Heart left ventricle (tissue), 16 donors: ENCODE measurements at places on chromosomes 1 and 21. TPM values are rescaled to one million over a fixed set of nuclear protein-coding genes. Genes with fewer than 3 reads are reported as not detected.

The EFNA1 gene
- 31.6 TPM for polyA plus RNA-seq

The TFF3 gene
- 3.0 TPM for polyA plus RNA-seq

The KCNK1 gene
- polyA plus RNA-seq, result 11.9 TPM

The RCSD1 gene
- 14.1 TPM for polyA plus RNA-seq

The PPP1R8 gene
- polyA plus RNA-seq, result 13.3 TPM

The WNT4 gene
- 0.04 TPM for polyA plus RNA-seq

The LAMC1 gene
- polyA plus RNA-seq, result 108 TPM

The F5 gene
- polyA plus RNA-seq, result 36.9 TPM

The FPGT gene
- 6.1 TPM for polyA plus RNA-seq

The GNG4 gene
- not detected for polyA plus RNA-seq

The SIM2 gene
- polyA plus RNA-seq, result 0.01 TPM

The TSPEAR gene
- polyA plus RNA-seq, result 2.6 TPM

- H3K4me1 ChIP-seq, result no peaks in the 10 kb centered on the region
- no peaks in the 10 kb centered on the region for H3K36me3 ChIP-seq
- no peak overlapping the region for H3K4me3 ChIP-seq
- H3K27ac ChIP-seq, result no peak overlapping the region
Measured at GRCh38 chr1:55735106-55735505, 519.9 kb upstream of the USP24 start.

DNA sequence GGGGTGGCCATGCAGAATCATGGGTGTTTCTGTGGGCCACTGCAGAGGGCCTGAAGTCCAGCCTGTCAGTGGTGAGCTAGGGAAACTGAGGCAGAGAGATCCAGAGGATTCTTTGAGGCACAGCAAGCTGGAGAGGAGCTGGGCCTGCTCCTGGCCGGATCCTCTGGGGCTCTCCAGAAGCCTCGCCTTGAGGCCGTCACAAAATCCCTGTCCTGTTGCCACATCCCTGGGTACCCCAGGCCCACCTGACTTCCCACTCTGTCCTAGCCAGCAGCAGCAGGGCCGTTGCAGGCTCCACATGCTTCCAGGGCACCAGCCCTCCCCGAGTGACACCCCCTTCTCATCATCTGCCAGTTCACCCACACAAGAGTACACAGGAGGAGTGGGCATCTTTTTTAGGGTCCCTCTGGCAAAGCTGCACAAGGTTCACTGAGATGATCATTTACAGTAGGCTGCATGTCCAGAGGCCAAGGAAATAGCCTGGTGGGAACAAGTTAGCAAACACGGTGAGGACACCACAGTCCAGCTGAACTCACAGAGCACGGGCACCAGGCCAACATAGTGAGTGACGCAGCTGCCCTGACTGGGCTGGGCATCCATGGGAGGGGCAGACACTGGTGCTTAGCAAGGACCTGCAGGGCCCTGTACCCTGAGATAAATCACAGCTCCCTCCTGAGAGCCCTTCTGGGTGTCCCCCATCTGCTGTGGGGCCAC is 25.1 kb upstream of the TSPEAR start:
- H3K36me3 ChIP-seq, result no peaks in the 10 kb centered on the region
- no peaks in the 10 kb centered on the region for H3K4me1 ChIP-seq
- no peak overlapping the region for H3K27ac ChIP-seq
- no peak overlapping the region for H3K4me3 ChIP-seq
- DNase-seq, result no peak
- H3K27me3 ChIP-seq, result no peaks in the 10 kb centered on the region

GRCh38 chr1:7454052-7454815 is 316.9 kb upstream of the VAMP3 start:
- H3K27me3 ChIP-seq, result no peaks in the 10 kb centered on the region
- no peak overlapping the region for H3K4me3 ChIP-seq
- no peak overlapping the region for H3K27ac ChIP-seq
- no peaks in the 10 kb centered on the region for H3K4me1 ChIP-seq
- no peak for DNase-seq

DNA sequence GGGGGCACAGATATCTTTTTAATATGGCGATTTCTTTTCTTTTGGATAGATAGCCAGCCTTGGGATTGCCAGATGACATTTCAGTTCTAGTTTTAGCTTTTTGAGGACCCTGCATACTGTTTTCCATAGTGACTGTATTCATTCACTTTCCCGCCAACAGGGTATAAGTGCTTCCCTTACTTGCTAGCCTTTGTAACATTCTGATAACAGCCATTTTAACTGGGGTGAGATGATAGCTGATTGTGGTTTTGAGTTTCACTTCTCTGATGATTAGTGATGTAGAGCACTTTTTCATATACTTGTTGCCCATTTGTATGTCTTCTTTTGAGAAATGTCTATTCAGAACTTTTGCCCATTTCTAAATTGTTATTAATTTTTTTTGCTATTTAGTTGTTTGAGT is 151.9 kb downstream of the NTPCR start:
- no peaks in the 10 kb centered on the region for H3K27me3 ChIP-seq
- no peak for DNase-seq
- H3K4me3 ChIP-seq, result no peak overlapping the region
- H3K27ac ChIP-seq, result no peak overlapping the region

DNA sequence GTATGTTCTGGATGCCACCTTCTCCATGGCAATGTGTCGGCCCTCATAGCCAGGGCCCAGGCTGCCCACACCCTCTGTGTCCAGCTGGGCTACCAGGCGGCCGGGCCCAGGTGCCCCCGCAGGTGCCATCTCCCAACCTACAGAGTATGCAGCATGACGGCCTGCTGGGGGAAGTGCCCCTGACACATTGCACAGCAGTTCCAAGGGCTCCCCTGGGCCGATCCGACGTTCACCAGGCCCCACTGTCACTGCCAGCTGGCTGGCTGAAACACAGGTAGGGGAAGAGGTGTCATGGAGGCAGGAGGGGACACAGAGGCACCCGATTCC is 5.4 kb downstream of the IGSF8 start:
- H3K4me1 ChIP-seq, result peaks cover 13% of the 10 kb centered on the region
- no peak overlapping the region for H3K4me3 ChIP-seq
- no peaks in the 10 kb centered on the region for H3K27me3 ChIP-seq
- H3K27ac ChIP-seq, result no peak overlapping the region
- H3K36me3 ChIP-seq, result no peaks in the 10 kb centered on the region
- no peak for DNase-seq

GRCh38 chr1:183285746-183286145 is 99.7 kb downstream of the LAMC2 start:
- H3K36me3 ChIP-seq, result no peaks in the 10 kb centered on the region
- peaks cover 75% of the 10 kb centered on the region for H3K4me1 ChIP-seq
- peak overlapping the region; percentile 76 for H3K27ac ChIP-seq

DNA sequence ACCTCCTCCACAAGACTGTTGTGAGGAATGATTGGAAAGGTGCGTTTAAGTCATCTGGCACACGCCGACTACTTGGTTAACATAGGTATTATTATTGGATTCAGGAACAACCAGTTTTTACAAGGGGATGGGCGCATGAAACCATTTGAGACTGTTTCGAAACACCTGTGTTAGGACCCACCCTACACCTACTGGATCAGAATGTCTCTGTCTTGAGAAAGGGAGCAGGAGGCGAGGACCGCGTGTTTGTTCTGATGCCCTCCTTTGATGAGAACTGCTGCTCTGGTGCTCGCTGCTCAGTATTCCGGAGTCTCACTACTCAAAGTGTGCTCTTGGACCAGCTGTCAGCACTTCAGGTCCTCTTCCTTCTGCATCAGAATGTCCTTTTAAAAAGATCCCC is 7.3 kb downstream of the H6PD start:
- no peak for DNase-seq
- H3K4me1 ChIP-seq, result peaks cover 84% of the 10 kb centered on the region
- H3K27ac ChIP-seq, result peak overlapping the region; percentile 96

DNA sequence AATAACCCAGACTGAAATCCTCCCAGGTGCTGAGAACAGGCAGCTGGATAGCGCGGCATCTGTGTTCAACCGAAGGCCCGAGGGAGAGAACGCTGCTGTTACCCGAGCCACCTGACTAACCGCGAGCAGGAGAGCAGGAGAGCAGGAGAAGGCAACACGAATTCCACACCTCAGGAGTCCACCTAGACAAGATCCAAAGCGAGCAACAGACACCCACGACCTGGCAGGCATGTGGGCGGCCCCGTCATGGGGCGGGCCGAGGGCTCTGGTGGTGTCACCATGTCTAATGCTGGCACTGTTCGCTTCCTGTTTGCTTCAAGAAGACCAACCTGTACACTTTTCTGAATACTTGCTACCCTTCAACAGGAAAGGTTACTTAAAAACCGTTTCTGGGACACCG is 20.9 kb upstream of the SPATC1L start:
- peaks cover 83% of the 10 kb centered on the region for H3K36me3 ChIP-seq
- no peaks in the 10 kb centered on the region for H3K4me1 ChIP-seq
- no peak overlapping the region for H3K4me3 ChIP-seq
- H3K27me3 ChIP-seq, result no peaks in the 10 kb centered on the region

DNA sequence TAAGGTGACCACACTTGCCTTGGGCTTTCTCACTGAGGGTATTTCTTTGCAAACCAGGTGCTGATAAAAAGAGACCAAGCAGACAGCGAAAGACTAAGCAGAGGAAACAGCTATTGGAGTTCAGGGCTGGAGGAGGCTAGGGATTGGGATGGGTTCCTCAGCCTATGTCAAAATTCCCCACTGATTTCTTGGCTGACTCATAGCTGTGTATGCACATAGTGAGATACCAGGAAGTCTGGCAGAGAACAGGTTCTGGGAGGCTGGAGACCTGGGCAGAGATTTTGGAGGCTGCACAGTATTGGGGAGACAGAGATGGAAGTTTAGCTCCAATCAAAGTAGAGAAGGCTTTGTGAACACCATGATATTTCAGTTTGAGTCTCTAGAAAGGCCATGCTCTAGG is 25.3 kb downstream of the YARS1 start:
- H3K36me3 ChIP-seq, result peaks cover 86% of the 10 kb centered on the region
- H3K27ac ChIP-seq, result no peak overlapping the region
- H3K4me3 ChIP-seq, result no peak overlapping the region
- H3K4me1 ChIP-seq, result no peaks in the 10 kb centered on the region
- no peak for DNase-seq

GRCh38 chr1:33381977-33382376 is 48.9 kb downstream of the PHC2 start:
- no peaks in the 10 kb centered on the region for H3K27me3 ChIP-seq
- H3K36me3 ChIP-seq, result no peaks in the 10 kb centered on the region
- H3K27ac ChIP-seq, result peak overlapping the region; percentile 79

- no peaks in the 10 kb centered on the region for H3K27me3 ChIP-seq
- no peak overlapping the region for H3K27ac ChIP-seq
- H3K4me1 ChIP-seq, result no peaks in the 10 kb centered on the region
- H3K4me3 ChIP-seq, result no peak overlapping the region
Measured at GRCh38 chr1:225972344-225973152, 26.6 kb downstream of the SDE2 start.

- H3K4me1 ChIP-seq, result no peaks in the 10 kb centered on the region
- DNase-seq, result no peak
- no peaks in the 10 kb centered on the region for H3K27me3 ChIP-seq
- no peak overlapping the region for H3K4me3 ChIP-seq
- no peak overlapping the region for H3K27ac ChIP-seq
Measured at GRCh38 chr1:49864581-49864980, 159.2 kb downstream of the AGBL4 start.

DNA sequence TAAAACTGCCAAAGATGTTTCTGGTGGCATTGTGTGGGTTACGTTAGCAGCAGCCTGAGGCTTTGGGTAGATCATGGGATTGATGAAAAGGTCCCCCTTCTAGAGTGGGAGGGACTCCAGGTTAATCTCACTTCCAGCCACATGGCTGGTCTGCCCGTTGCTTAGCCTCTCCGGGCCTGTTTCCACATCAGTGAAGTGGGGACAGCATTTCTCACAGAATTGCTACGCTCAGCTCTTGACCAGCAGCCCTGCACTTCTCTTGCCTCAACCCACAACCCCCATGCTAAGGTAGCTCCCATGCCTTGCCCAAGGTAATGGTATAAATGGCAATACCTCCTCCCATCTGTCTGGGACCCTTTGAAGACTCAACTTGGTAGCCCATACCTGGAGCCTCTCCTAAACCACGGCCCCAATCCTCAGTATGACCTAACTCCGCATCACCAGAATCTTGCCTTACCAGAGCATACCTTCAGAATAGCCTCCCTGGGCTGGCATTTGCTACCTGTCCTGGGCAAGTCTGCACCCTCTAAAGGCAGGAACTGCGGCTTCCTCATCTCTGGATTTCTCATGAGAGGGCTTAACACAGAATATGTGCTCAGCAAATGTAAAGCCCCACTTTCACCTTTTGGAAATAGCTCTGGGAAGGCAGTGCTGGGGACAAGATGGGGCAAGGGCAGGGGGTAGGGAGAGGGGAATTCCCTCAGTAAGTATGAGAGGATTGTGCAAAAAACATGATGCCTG is 10.9 kb upstream of the GUCA2A start:
- peaks cover 68% of the 10 kb centered on the region for H3K4me1 ChIP-seq
- peaks cover 23% of the 10 kb centered on the region for H3K36me3 ChIP-seq
- no peak overlapping the region for H3K4me3 ChIP-seq
- no peak overlapping the region for H3K27ac ChIP-seq

DNA sequence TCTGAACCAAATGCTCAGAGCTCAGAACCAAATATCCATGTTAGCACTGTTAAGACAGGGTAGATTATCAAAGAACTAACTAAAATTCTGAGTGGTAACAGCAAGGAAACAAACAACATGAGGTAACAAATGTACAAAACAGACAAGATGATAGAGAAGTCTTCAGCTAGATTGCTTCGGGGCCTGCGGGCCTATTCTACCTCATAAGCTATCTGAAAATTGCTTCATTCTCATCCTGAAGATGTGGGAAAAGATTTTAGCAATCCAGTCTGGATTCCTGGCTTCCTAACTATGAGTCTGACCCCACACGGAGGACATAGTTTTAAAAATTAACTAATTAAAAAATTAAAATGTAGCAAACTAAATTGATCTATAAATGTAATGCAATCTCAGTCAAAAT is 9.2 kb upstream of the QSOX1 start:
- H3K4me1 ChIP-seq, result no peaks in the 10 kb centered on the region
- no peak for DNase-seq
- H3K27ac ChIP-seq, result peak overlapping the region; percentile 23
- H3K27me3 ChIP-seq, result no peaks in the 10 kb centered on the region

DNA sequence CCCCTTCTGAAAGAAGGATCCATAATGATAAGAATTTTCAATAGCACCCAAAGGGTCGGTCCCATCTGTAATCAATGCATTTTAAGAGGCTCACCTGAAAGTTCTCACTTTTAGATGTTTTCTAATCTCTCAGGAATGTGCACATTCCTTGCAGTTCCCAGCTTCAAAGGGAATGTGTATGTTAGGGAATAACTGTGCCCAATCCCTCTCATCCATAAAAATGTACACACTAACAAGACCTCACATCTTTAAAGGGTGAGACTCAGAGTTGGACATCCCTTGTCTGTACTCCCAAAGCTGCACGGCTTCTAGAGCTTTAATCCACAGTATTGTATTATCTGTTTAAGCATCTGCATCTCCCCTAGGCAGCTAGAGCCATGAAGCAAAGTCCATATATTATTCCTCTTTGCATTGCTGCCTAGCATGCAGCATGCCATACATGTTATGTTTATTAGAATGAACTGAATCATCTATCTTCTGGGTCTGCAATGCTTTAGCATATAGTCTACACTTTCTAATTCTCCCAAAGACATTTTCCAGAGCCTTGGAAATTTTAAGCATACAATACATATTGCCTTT is 9.3 kb upstream of the CCN1 start:
- no peaks in the 10 kb centered on the region for H3K36me3 ChIP-seq
- peak overlapping the region; percentile 33 for H3K27ac ChIP-seq
- H3K4me1 ChIP-seq, result peaks cover 33% of the 10 kb centered on the region
- H3K27me3 ChIP-seq, result no peaks in the 10 kb centered on the region
- DNase-seq, result no peak

GRCh38 chr1:7516341-7516740 is 254.8 kb upstream of the VAMP3 start:
- H3K27me3 ChIP-seq, result no peaks in the 10 kb centered on the region
- DNase-seq, result peak; percentile 38
- H3K4me3 ChIP-seq, result no peak overlapping the region
- no peak overlapping the region for H3K27ac ChIP-seq
- H3K36me3 ChIP-seq, result no peaks in the 10 kb centered on the region

GRCh38 chr1:17265162-17265561 is 16.3 kb downstream of the PADI3 start:
- H3K27me3 ChIP-seq, result peaks cover 8% of the 10 kb centered on the region
- no peaks in the 10 kb centered on the region for H3K36me3 ChIP-seq
- H3K27ac ChIP-seq, result no peak overlapping the region
- no peak for DNase-seq
